T-helper 2 cell treated with Interferon-gamma antibody and Interleukin-4, amounts not matched to agents 5 μg/mL and 100 μg/mL, for 36 hours (primary cell): ENCODE measurements at places on chromosomes 2 and 18.
A peak's percentile ranks its signal among the peaks of the same experiment; 100 is the strongest.

- DNase-seq: no peak
These were observed 229.1 kb upstream of the RASGRP3 start for GRCh38 chr2:33247365-33247764.

GRCh38 chr18:48896875-48897511 is 53.8 kb downstream of the SMAD7 start:
- DNase-seq: peak; percentile 57

DNA sequence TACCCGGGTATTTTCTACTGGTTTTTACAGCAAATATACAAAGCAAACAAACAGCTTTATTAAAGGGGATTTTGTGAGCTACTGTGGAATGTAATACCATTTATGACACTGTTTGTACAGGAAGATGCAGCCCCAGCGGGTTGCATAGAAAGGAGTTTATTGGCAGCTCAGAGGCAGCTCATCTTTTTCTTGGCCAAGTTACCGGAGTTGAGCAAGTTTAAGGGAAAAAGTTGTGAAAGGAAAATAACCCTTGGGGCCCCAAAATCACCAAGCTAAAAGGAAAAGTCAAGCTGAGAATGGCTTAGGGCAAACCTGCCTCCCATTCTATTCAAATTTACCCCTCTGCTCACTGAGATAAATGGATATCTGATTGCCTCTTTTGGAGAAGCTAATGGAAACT is 60.8 kb downstream of the MOB4 start:
- no peak for DNase-seq

GRCh38 chr18:57668021-57668420 is 46.4 kb upstream of the NARS1 start:
- no peak for DNase-seq

- no peak for DNase-seq
These were observed 120.9 kb upstream of the COL3A1 start for GRCh38 chr2:188853307-188853706.

DNA sequence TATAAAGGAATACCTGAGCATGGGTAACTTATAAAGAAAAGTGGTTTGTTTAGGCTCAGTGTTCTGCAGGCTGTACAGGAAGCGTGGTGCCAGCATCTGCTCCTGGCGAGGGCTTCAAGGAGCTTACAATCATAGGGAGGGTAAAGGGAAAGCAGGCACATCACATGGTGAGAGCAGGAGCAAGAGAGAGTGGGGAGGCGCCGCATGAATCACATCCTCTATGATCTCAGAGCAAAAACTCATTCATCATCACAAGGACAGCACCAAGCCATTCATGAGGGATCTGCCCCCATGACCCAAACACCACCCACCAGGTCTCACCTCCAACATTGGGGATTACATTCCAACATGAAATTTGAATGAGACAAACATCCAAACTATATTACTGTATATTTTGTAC is 32.5 kb downstream of the R3HDM1 start:
- DNase-seq: no peak

- no peak for DNase-seq
These were observed 3.5 kb downstream of the WNT6 start for GRCh38 chr2:218863021-218863520.

GRCh38 chr2:20179755-20180594 is 45.0 kb downstream of the SDC1 start:
- DNase-seq: no peak

GRCh38 chr2:37766106-37766505 is 94.7 kb upstream of the CDC42EP3 start:
- DNase-seq: no peak

DNA sequence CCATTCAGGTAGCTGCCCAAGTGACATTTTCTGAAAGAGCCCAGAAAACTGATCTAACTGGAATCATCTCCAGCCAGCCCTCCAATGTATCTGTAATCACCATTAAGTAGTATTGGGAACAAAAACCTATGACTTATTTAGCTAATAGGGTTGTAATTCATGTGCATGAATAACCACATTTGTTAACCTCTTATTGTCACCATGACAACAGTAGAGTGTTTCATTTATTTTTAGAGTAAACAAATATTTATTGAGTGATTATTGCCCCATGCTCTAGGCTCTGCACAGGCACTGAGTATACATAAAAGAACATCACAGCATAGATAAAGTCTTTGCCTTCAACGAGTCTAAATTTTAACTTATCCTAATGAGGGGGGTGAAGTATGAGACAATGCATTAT is 265.4 kb upstream of the UBE2E3 start:
- DNase-seq: no peak

GRCh38 chr2:238518172-238518820 is 91.6 kb downstream of the ASB1 start:
- DNase-seq: no peak

- DNase-seq: no peak
These were observed 347.2 kb upstream of the NETO1 start for GRCh38 chr18:73214970-73215369.

DNA sequence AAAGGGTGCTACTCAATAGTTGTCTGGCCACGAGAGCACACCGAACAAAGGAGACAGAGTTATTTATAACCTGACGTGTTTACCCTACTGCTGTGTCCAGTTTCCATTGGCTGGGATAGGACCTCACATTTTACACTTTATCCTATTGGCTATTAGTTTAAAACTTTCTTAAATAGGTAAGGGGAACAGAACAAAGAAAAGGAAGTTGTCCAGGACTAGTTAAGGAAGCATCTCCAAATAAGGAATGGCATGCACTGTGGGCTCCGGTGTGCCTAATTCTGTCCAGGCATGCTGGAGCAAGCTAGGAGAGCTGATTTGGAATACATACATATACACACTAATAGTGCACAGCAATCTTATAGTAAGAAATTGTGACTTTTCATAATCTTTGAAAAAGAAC is 72.2 kb downstream of the CAB39 start:
- DNase-seq: no peak

DNA sequence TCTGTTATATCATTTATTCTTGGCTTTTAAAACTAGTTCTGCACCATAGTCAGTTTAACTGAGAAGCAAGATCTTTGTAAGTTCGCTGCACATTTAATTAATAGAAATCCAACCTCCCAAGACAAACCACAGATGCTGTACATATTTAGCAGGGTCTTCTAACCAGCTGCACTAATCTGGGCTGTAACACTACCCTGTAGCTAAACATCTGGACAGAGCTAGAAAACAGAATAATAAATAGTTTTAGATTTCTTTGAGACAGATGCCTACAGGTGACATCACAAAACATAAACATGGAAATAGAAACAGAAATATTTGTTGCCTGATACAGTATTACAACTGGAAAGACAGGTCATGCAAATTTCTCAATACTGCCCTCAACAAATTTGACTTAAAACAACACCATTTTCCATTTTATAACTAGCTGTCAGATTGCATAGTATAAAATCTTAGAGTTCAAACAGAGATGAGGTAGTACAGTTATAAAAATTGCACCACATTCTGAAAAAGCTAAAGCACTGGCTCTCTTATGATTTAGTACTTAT is 315.1 kb downstream of the NR4A2 start:
- DNase-seq: no peak

DNA sequence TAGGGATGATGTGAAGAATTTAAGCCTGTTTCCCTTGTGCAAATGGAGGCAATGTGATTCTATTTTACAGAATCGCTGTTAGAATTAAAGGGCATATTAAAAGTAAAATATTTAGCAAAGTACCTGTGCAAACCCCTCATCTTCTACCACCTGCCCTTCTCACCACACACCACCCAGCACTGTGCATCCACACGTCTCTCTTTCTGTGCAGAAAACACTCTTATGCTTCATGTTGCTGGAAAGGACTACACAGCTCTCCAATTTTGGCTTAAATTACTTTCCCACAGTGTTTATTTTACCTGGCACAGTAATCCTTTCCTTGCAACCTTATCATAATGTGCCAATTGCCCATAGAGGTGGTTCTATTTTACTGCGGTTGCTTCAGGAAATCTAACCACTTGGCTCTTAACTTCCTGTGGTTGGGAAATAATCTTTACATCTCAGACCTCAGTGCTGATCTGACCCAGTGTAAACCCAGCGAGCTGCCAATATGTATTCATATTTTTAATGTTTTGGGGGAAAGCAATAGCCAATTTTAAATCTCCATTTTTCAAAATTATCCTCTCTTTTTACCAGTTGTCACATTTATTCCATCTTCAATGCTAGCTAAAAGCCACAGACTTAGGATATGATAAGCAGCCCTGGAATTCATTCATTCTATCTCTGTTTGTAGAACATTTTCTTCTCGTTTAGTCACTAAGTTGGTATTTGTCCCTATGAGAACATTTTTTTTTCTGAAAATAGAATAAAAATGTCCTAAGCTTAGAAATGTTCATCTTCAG is 250.9 kb downstream of the DSEL start:
- no peak for DNase-seq

DNA sequence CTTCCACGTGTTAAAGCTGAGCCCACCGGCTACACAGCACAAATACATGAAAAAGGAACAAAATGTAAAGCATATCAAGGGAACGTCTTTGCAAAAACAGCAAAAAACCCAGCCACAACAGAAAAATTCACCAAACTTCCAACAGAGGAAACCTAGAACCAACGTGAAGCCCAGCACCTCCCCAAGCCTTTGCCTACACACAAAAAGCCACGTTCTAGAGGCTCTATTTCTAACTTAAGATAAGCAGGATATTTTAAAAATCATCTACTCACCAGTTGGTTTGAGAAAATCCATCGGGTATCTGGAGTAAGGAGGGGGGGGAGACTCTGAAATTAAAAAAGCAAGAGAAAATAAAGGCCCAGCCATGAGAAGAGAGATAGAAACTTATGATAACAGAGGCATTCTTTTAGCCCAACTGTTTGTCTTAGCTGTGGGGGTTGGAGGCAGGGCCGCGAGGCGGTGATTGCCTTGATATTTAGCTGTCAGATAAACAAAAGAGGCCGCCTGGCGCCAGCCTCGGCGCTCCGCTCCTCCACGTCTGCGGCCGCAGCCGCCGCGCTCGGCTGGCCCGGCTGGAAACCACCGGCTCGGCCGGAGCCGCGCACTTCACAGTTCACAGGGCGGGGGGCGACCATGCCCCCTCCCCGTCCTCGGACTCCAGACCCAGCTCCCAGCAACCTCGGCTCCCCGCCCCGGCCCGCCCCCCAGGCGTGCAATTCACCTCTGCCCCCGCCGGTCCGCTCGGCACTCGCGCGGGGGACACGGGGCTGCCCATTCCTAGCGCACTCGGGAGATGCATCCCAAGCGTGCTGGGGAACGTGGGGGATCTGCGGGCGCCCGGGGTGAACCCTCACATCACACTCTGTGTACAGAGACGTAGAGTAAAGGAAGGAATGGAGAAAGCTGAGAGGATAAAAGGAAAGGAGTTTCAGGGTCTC is 2.4 kb downstream of the SMAD7 start:
- peak; percentile 48 for DNase-seq

DNA sequence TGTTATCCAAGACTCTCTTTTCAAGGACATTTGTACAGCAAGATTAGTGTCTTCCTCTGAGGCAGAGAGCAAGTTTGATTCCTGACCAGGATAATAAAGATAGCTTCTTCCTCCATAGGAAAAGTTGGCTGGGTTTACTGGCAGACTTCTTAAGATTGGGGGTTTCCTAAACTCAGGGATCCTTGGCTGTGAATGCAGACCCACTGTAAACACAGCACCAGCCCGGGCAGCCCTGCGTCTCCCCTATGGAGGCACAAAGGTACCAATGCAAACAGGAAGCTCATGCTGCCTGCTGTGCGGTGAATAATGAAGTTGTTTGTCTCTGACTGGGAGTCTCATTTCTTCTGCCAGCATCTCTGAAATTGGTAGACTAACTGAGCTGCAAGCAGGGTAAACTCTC is 96.2 kb upstream of the ARHGAP28 start:
- DNase-seq: no peak

DNA sequence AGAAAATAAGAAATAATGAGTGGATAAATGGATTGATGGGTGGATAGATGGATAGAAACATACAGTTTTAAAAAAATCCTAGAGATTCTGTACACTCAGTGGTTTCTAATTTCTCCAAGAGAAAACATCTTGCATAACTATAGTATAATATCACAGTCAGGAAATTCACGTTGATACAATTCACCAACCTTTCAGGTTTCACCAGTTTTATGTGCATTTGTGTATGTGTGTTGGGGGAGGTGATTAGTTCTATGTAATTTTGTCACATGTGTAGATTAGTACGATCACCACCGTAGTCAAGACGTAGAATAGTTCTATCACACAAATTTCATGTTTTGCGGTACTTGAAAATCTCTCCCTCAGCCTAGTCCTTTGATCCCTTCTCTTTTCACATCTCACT is 288.2 kb upstream of the LRATD1 start:
- no peak for DNase-seq

- no peak for DNase-seq
These were observed 127.5 kb upstream of the DAPL1 start for GRCh38 chr2:158667586-158667985.

- DNase-seq: no peak
These were observed 63.4 kb downstream of the NCKAP5 start for GRCh38 chr2:133504566-133505505.

DNA sequence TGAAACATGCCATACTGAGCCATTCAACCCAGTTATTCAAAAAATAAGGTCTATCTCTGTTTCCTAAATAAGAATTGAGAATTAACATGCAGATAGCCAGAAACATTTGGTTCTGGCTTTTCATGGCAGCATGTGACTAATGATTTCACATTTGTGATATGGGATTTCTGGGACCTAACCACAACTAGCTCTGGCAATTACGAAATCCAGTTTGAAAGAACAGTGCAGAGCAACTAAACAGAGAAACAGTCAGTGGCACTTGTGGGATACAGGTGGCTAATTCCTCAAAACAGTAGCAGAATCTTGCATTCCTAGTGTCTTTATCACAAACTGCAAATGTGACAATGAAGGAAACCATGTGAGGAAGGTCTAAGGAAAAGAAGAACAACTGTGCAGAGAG is 637.8 kb upstream of the CHAC2 start:
- DNase-seq: no peak

DNA sequence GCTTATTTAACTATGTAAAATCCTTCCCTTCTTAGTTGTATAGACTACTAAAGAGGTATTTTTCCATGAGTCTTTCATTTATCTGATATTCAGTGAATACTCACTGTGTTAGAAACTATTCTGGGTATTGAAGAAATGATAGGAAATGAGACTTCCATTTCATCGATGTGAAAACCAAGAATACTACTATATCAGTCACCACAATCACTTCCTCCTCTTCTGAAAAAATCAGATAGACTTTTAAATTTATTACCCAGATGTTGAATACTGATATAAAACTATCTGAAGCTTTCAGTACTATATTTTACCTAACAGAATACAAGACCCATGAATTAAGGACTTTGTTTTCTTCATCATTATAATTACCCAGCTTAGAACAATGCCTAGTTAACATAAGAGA is 1801.1 kb upstream of the CELF4 start:
- no peak for DNase-seq
